D721Med (cell line): ENCODE measurements at places on chromosomes 3 and 15.

- no peak for DNase-seq
These were observed 417.3 kb downstream of the OTOL1 start for GRCh38 chr3:161913786-161914389.

DNA sequence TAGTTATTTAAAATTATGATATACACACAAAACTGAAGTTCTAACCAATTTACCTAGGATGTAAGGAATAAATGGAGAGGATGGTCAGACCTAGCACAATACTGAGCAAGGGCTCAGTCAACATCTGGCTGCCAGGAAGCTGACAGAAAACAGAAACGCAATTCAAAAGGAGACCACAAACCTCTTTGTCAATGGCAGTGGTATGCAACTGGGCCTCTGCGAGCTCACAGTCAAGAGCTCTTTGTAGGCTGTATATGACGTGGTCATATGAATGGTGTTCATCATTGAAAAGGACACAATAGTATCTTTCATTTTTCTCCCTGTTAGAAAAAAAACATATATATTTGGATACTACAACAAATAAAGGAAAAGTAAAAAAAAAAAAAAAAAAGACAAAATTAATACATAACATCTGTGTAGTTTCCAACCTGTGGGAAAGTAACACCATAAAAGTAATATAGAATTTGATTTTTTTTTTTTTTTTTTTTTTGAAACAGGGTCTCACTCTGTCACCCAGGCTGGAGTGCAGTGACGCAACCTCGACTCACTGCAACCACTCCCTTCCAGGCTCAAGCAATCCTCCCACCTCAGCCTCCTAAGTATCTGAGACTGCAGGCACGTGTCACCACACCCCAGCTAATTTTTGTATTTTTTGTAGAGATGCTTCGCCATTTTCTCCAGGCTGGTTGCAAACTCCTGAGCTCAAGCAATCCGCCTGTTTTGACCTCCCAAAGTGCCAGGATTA is 37.9 kb downstream of the UBR1 start:
- no peak for DNase-seq

DNA sequence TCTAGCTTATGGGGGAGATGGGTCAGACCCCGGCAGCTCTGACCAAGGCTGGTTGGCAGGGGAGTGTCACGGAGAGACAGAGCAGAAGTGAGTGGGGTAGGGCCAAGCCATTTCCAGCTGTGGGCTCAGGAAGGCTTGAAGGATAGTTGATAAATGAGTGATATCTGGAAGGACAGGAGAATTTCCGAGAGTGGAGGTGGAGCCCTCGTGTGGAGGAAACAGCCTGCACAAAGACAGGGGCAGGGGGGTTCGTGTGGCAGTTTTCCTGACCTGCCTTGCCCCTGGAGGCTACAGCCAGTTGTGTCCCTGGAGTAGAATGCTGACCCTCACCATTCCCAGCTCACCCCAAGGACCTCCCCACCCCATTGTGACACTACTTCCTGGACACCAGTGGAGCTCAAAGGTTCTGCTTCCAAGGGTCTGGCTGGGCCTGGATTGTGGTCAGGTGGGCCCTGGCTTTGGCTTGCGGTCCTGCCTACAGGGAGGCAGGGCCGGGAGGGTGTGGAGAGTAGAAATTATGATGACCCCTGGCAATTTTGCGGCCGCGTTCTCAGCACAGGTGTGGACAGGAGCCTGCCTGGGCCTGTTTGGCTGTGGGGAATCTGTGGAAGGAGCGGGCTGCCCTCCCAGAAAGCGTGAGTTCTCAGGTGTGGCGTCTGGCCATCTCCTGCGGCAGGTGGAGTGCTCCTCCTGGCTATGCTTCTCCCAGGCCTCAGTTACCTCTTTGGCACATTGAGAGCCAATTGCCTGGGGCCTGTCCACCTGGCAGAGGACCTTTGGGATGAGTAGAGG is at the start of gene SLC22A14:
TSS of gene SLC22A14 (plus strand) at position 400 of the 792 bp plus-strand sequence. CDS start 23,733 bp downstream, outside the sequence.
- no peak for DNase-seq

GRCh38 chr3:124032311-124032880 is 40.5 kb upstream of the ROPN1 start:
- DNase-seq, result no peak

DNA sequence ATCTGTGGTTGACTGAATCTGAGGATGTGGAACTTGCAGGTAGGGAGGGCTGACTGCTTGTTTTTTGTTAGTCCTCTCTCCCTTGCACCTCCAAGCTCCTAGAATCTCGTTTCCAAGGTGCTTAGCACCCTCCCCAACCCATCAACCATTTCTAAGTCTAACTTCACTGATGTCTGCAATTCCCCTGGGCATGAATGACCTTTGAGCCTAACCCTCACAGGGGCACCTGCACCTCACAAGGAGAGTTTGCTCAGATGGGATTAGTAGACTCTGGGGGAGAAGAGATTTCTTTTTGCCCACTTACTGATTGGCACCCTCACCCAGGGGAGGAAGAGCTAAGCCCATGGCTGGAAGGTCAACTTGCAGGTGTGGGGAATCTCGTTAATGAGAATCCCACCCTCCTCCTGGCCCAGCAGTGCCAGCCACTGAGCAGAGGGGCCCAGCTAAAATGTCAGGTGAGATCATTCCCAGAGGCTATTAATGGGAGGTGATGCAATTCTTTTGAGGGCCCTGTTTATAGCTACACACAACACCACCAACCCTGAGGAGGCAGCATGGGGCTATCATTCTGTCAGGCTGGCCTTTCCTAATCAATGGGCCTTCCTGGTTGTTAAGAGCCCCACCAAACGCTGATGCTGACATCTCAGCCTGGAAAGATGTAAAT is 81.6 kb upstream of the HERC1 start:
- DNase-seq, result no peak

- no peak for DNase-seq
These were observed 284.5 kb upstream of the SEMA6D start for GRCh38 chr15:47432826-47433225.

DNA sequence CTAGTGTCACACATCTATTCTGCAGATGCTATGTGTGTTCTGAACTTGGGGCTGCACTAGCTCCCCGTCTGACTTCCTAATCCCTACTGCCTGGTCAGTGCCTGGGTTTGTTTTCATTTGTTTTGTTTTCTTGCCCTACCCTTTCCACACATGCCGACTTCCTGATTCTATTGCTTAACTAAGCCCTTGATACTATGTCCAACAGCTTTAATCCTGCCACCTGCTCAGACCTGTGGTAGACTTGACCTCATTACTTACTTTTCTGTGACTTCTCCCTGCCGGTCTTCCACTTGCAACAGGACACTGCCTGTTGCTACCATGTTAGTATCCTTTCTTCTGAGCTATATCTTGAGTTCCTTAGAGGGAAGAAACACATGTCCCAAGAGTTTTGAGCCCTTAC is 39.3 kb upstream of the CEMIP start:
- no peak for DNase-seq

DNA sequence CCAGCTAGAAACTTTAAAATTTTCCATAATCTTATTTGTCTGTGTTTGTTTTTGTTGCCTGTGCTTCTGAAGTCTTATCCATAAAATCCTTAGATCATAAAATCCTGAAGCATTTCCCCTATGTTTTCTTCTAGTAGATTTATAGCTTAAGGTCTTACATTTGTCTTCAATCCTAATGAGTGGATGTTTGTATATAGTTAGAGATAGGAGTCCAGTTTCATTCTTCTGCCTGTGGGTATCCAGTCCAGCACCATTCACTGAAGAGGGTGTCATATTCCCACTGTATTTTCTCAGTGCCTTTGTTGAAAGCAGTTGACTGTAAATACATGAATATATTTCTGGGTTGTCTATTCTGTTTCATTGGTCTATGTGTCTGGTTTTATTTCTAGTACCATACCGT is 44.8 kb upstream of the SPSB4 start:
- DNase-seq, result no peak

GRCh38 chr3:134751831-134752230 is 43.2 kb upstream of the EPHB1 start:
- DNase-seq, result no peak
